ENCODE measurements at places on chromosomes 6 and 20.
A peak's percentile ranks its signal among the peaks of the same experiment; 100 is the strongest.

DNA sequence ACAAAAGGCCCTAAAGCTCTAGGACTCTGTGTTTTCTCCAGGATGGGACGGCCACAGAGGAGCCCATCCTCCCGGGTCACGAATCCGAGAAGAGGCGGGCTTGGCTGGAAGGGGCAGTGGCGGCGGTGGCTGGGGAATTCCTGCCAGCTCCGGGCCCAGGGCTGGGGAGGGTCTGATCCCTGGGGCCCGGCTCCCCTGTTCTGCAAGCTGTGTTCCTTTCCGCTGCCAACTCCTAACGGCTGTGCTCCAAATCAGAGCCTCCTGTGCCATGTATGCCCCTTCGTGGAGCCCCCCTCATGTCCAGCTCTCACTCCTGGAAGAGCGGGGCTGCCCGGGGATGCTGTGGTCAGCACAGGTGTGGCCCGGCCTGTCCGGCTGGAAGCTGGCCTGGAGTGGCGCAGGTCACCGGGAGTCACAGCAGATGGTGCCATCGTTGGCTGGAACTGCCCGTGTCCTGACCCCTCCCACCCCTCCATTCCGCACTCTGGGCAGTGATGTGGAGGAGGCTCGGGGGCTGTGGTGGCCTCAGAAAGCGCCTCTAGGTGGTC lies 88.2 kb upstream of the MPC1 start:
- DNase-seq: no peak

- no peak for DNase-seq
Observed at GRCh38 chr6:141024526-141024925, 1108.2 kb upstream of the GJE1 start.

DNA sequence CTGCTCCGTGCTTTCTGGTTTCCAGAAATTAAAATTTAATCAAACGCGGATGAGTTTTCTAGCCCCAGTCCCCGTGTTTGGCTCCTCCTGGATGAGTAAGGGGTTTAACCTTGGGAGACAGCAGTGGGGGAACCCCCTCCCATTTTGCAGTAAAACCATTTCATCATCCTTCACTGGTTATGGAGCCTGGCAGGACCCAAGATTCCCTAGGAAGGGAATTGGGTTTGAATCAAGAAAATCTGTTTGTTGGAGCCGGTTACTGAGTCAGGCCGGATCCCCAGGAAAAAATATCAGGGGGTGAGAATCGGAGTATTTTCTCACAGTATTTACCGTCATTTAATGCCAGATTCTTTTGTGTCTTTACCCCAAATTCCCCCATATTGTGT lies 754 bp downstream of the YWHAB start:
- DNase-seq: no peak

GRCh38 chr6:88490908-88491264 lies 324.7 kb upstream of the CNR1 start:
- peak; percentile 11 for DNase-seq
